ENCODE measurements at places on chromosomes 5 and 9. TPM values are rescaled to one million over a fixed set of nuclear protein-coding genes. Genes with fewer than 3 reads are reported as not detected.

SPRY4 gene
- total RNA-seq, result 5.4 TPM

JAKMIP2 gene
- not detected for total RNA-seq

PTPRD gene
- 0.49 TPM for total RNA-seq

GCNT4 gene
- 0.46 TPM for total RNA-seq

MUSK gene
- not detected for total RNA-seq

ZFP37 gene
- total RNA-seq, result 1.8 TPM

ACER2 gene
- 1.8 TPM for total RNA-seq

ZFP2 gene
- not detected for total RNA-seq

TSSK1B gene
- not detected for total RNA-seq

LCN1 gene
- not detected for total RNA-seq

ANKDD1B gene
- total RNA-seq, result not detected

ZDHHC12 gene
- total RNA-seq, result 86.5 TPM

SOHLH1 gene
- not detected for total RNA-seq

GMCL2 gene
- not detected for total RNA-seq

FBXW11 gene
- total RNA-seq, result 39.5 TPM

HSPB3 gene
- not detected for total RNA-seq

CNTFR gene
- 0.14 TPM for total RNA-seq

TMEM252 gene
- total RNA-seq, result not detected

ST8SIA4 gene
- total RNA-seq, result 1.3 TPM

ACOT12 gene
- total RNA-seq, result not detected

FBP2 gene
- total RNA-seq, result not detected

NUTM2G gene
- not detected for total RNA-seq

SLIT3 gene
- total RNA-seq, result 15.3 TPM

PRR7 gene
- total RNA-seq, result 41.0 TPM

All from A549 treated with RU486 at 1 μM for 4 hours (cell line).